ENCODE measurements at places on chromosomes 5 and 9. TPM values are rescaled to one million over a fixed set of nuclear protein-coding genes. Genes with fewer than 3 reads are reported as not detected.

DNA sequence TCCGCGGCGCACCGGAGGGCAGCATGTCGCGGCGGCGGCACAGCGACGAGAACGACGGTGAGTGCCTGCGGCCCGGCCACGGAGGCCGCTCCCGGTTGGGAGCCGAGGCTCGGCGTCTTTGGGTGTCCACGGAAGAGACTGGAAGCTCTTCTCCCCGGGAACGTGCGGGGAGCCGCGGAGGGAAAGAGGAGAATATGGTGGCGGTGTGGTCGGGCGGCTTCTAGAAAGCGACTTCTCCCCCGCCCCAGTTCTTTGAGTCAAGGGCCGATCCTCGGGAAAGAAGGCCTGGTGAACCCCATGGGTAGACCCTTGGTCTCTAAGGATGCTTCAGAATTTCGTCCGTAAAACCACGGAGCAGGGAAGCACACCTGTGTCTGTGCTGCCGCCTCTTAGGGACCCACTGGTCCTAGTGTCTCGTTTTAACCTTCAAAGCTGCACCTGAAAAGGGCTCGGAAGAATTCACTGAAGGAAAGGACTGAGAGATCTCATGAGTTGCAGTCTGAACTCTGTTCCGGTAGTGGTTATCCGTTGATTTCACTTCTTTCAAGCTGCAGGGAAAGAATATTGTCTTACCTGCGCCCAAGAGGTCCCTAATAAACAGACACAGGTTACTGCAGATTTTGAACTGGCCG is 354 bp downstream of the NCBP1 start:
- ATAC-seq: no peak

Gene FOXD4L5
- total RNA-seq: 0.12 TPM

GRCh38 chr5:50786073-50786472 is 119.6 kb downstream of the PARP8 start:
- ATAC-seq: no peak

- ATAC-seq: no peak
These were observed 333.6 kb upstream of the DAB2 start for GRCh38 chr5:39758426-39758825.

Gene C7
- total RNA-seq: 396 TPM

Data from gastroesophageal sphincter (tissue), 4 donors.